ENCODE measurements at places on chromosomes 1 and 21.
A peak's percentile ranks its signal among the peaks of the same experiment; 100 is the strongest.

DNA sequence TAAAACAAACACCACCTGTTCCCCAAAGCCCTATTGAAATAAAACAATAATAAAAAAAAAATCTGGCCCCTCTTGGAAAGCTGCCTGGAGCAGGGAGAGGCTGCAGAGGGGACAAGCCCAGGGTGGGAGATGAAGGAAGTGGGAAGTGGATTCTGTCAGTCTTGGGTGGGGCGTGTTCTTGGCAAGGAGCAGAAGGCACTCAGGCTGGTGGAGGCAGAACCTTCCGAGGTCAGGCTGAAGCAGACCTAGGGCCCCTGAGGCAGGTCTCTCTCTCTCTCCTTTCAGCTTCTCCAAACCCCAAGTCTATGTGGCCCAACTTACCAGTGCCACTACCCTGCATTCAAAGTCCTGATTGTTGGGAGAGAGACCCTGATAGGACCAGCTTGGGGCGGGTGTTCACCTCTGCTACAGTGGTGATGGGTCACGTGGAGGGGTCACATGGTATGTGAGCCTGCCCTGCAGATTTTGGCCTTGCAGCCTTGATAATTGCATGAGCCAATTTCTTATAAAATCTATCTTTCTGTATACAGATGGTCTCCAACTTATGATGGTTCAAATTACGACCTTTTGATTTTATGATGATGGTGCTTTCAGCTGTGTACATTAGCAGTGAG is 145.4 kb upstream of the C1orf174 start:
- no peak for DNase-seq

DNA sequence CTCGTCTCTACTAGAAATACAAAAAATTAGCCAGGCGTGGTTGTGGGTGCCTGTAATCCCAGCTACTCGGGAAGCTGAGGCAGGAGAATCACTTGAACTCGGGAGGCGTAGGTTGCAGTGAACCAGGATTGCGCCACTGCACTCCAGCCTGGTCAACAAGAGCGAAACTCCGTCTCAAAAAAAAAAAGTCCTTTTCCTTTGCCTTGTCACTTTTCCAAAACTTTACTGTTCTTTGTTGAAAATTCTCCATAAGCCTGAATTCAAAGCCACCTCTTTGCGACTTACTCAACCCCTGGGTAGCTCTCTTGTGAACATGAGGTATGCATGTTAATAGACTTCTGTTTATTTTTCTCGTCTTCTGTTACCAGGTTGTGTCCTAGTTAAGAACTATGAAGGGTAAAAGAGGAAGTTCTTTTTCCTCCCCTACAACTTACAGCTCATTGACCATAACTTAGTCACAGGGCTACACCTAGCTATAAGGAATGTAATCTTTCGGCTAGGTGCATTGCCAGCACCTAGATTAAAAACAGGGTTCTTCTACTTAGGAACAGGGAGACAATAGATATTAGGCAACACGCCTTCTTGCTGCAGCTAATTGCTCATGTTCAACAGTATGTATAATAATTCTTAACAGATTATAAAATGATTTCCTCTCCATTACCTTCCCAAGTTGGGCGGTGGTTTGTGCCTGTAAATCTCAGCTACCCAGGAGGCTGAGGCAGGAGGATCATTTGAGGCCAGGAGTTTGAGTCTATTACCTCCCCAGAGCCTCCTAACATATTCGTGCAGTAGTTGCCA is 40.9 kb downstream of the PTAFR start:
- DNase-seq = no peak

DNA sequence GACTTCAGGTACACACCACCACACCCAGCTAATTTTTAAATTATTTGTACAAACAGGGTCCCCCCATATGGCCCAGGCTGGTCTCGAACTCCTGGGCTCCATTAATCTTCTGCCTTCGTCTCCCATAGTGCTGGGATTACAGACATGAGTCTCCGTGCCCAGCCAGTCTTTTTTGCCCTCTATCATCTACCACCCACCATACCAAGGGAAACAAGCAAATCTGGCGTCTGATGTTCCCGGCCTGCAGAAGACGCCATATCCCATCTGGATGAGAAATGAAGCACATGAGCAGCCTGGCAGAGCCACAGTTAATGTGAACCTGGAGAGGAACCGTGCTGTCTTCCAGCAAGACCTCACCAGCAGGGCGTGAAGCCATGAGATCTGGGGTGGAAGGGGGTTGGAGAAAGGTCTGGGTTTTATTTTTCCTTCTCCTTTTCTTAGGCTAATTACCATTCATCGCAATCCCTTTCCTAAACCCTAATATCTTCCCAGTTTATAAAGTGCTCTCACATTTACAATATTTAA is 1.8 kb upstream of the PRELP start:
- no peak for DNase-seq

DNA sequence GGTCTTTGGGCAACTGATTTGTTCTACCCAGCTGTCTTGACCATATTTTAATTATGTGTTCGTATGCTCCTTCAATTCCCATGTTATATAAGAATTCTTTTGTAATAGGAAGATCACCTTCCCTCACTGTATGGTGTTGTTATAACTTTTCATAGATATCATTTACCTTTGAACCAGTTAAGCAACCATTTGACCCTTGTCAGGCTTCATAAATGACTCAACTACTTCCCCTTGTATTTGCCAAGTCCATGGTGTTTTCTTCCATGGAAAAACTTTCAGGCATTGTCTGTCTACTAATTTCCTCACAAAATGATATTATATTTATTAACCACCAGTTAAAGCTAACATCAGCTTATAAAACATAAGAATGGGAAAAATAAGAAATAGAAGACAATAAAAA is 5.1 kb downstream of the BPNT1 start:
- DNase-seq = no peak

DNA sequence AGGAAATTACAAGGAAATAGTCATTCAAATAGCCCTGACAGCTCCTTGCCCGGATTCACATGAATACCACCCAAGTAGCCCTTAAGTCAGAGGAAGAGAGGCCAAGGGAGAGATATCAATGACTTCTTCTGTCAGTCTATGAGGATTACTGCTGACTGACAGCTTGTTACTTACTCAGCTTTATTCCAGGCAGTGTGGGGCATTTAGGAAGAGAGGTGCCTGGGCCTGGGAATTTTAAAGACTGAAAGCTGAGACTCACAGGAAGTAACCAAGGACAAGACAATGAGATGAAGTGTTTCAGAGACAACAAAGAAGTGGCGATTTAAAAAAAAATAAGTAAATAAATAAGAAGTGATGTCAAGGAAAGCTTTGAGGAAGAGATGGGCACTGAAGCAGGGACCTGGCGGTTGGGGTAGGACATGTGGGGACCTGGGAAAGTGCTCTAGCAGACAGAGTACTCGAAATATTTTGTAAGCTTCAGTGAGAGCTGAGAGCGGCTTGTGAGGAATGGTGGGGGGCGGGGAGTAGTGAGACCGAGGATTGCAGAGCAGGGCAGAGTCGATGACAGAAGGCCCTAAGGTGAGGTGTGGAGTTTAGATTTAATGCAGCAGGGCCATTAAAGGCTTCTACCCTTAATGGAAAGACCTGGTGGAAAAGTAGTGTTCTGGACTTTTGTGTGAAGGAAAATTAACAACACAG is 58.9 kb downstream of the ST3GAL3 start:
- no peak for DNase-seq

DNA sequence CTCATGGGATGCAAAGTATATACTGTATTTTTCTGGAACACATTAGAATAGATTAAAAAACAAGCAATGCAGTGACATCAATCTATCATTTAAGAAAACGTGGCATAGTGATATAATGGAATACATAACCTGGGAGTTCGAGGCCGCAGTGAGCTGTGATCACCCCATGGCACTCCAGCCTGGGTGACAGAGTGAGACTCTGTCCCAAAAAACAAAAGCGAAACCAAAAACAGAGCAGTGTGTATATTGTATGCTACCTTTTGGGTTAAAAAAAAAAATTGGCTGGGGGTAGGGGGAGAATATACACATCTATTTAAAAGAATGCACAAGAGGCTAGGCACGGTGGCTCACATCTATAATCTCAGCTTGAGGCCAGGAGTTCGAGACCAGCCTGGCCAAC is 13.5 kb downstream of the SLC2A1 start:
- no peak for DNase-seq

GRCh38 chr1:78052685-78053405 is 7.1 kb downstream of the GIPC2 start:
- DNase-seq = no peak

- DNase-seq = no peak
These were observed 15.0 kb upstream of the ITPKB start for GRCh38 chr1:226754097-226754496.

GRCh38 chr21:15722591-15723324 is 7.0 kb upstream of the USP25 start:
- no peak for DNase-seq

GRCh38 chr1:77412069-77412819 is 130.4 kb downstream of the AK5 start:
- no peak for DNase-seq

GRCh38 chr1:116990612-116991151 is 10.9 kb upstream of the CD101 start:
- DNase-seq = peak; percentile 47

GRCh38 chr1:45545019-45545493 is 5.6 kb upstream of the AKR1A1 start:
- no peak for DNase-seq

DNA sequence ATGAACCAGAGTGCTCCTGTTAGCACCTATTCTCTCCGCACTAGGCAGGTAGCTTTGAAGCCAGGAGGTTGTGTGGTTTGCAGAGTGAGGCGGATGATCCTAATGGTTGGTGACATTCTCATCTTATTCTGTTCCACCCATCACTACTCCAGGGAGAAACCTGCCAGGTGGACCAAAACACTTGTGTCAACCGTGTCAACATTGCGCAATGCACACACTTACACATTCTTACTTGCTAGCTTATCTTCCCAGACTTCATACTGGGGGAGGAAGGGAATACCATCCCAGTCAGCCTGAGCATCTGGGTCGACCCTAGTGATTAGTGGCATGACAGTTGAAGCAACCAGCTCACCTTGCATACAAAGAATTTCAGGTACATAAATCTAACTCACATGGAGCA is 236.9 kb downstream of the RPS6KC1 start:
- DNase-seq = no peak

DNA sequence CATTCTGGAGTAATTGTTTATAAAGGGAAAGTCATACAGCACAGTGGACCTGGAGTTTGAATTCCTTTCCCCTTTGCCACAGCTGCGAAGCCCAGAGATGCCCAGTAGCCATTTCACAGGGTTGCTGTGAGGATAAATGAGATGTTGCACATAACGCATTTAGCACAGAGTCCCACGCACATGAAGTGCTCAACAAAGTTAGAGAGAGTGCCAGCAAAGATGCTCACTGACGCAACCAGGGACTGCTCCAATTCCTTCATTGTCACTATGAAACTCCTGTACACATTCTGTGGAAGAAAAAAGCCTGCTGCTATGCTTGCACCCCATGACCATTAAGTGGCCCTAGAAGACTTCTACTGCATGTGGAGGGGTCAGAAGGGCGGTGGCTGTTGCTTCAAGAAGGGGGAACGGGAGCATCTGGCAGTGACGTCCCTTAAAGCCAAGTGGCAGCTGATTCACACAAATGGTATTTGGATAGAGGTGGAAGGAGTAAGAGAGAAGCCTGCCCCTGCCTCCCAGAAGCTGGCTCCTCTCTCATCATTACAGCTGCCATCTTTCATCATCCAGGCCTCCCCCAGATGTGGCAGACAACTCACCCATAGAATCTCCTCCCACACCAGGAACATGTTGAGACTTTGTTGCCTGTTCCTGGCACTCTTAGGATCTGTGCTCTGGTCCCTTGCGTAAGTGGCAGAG is 26.5 kb upstream of the VAV3 start:
- DNase-seq = no peak

DNA sequence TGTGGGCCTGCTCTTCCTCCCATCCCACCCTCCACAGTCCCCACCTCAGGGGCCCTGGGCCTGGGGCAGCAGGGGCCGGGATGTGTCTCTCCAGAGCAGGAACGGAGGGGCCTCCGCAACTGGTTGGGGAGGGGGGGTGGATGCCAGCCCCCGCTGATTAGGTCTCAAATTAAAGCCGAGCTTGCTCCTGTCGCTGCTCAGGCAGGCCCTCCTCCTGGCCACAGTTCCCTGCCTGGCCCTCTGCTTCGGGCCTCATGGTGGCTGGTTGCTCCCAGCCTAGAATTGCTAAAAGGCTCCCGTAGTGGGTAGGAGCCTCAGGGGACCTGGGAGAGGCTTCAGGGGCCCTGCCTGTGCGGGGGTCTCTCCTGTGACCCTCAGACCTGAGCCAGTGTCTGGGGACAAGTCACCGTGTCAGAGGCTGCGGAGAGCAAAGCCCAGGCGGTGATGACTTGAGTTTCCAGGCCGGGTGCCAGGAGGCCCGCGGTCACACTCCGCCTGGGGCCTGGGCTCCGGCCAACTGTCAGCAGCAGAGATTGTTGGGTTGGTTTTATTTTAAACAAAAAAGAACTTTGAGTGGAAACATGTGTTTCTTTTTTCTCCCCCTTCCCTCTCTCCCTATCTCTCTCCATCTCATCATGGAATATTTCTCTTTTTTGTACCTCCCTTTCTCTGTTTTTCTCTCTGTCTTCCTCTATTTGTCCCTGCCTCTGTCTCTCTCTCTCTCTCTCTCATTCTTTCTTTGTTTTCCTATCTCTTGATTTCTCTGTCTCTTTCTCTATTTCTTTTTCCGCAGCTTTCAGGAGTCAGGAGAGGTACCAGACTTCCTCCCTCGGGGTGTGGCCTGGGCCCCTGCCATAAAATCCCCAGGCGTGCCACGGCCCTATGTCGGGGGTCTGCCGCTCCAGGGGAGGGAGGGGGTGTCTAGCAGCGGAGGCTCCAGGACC is 20.0 kb upstream of the EPHA2 start:
- peak; percentile 80 for DNase-seq

DNA sequence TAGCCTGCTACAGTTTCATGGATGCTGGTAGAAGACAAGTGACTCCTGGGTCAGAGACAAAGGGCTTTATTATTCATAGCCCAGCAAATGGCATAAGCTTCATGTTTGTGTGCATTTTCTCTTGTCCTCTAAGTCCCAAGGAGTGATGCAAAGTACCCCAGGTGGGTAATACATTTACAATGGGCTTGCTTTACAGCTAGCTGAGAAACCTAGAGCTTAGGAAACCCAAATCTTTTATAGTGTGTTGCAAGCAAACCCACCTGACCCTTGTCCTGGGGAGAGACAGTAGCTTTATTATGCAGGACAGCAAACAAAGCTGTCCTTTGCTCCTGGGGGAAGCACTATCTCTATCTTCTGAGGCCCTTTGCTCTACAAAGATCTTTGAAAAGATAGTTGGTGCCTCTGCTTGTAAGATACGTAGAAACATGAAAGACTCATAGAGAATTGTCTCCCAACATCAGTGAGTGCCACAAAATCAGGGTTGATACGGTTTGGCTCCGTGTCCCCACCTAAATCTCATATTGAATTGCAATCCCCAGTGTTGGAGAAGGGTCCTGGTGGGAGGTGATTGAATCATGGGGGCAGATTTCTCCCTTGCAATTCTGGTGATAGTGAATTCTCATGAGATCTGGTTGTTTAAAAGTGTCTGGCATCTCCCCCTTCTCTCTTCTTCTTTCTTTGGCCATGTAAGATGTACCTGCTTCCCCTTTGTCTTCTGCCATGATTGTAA is 315.8 kb upstream of the USP24 start:
- no peak for DNase-seq

DNA sequence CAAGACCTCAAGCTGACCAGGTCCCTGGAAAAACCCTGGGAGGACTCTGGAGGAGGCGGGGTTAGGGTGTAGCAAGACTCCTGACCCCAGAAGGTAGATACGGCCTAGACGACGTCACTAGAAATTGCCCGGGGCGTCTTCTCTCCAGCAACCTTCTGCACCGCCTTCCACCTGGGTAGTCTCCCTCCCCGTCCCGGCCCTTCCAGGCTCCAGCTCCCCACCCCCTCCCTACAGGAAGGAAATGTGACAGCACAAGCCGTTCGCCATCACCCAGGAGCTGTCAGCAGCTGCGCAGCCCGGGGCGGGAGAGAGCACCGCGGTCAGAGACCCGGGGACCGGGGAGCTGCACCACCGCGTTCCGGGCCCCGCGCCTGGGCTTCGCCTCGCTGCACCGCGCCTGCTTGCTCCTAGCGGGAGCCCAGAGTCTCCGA is 20.0 kb downstream of the SERTAD4 start:
- no peak for DNase-seq

Measured in fibroblast of skin of left biceps (primary cell).